ENCODE measurements at places on chromosomes 2 and 18.

- no peak for DNase-seq
These were observed 237.9 kb downstream of the BABAM2 start for GRCh38 chr2:28128281-28128950.

DNA sequence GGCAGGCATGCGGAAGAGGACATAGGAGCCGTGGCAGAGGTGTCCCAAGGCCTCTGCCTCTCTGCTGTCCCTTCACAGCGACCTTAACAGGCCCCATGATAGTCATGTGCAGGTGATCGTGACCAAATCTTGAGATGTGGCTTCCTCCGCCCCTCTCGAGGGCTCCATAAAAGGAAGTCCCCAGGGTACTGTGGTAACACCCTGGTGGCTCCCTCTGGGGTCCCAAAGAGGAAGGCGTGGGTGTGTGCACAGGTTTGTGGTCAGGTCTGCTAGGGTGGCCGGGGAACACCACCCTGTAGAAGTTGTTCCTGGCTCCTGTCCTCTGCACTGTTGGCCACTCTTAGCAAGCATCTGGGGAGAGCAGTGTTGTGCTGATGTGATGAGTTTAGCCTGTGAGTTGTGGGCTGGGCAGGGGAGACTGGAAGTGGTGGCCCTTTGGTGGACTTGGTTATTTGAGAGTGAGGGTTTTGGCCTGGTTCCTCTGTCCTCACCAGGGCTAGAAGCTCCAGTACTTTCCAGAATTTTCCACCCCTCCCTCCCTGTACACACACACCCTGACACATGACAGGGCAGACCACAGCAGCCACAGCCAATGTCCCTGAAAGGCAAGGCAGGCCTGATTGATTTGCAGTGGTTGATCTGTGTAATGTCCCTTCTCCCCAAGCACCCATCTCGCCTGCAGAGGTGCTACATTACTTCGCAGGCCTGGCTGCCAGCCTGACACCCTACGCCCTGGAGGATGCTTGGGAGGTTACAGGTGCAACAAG, 68.9 kb upstream of the BOD1L2 start:
- DNase-seq, result peak; percentile 21

DNA sequence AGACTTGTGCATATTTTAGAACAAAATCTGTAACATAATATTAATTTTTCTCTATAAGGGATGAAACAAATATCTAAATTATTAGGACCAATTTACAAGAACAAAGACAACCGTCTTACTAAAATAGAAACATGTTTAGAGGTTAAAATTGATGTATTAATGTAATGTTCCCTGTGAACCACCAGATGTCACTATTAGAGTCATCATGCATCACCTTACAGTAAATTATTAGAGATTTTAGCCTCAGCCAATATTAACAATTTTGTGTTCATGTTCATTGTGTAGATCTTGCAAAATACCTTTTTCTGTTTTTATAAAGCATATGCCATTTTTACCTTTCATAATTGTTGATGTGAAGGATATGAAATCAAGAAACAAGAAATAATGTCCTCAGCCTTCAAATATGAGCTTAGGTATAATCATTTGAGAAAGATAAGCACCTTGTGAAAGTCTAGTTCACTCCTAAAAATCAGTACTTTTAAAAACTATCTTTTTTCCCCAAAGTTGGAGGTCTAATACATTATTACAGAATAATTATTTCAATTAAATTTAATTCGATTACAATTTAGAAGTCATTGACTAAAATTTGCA, 344.3 kb upstream of the KCNH7 start:
- no peak for DNase-seq

- no peak for DNase-seq
These were observed 389.5 kb downstream of the MTX2 start for GRCh38 chr2:176658708-176659107.

Measured in CD4-positive, alpha-beta T cell treated with Interleukin-21 for 1 hour (primary cell).